ENCODE measurements at places on chromosomes 2 and 18. TPM values are rescaled to one million over a fixed set of nuclear protein-coding genes. Genes with fewer than 3 reads are reported as not detected.

GRCh38 chr2:224870341-224870740 is 154.2 kb upstream of the CCDC195 start:
- no peaks in the 10 kb centered on the region for H3K27me3 ChIP-seq
- DNase-seq, result no peak
- no peak overlapping the region for H3K4me3 ChIP-seq
- peaks cover 9% of the 10 kb centered on the region for H3K4me1 ChIP-seq
- no peak overlapping the region for H3K27ac ChIP-seq

GRCh38 chr18:58639751-58640427 is 11.0 kb upstream of the ALPK2 start:
- H3K4me1 ChIP-seq, result peaks cover 23% of the 10 kb centered on the region
- no peak overlapping the region for H3K27ac ChIP-seq
- H3K36me3 ChIP-seq, result no peaks in the 10 kb centered on the region
- H3K4me3 ChIP-seq, result no peak overlapping the region

DNA sequence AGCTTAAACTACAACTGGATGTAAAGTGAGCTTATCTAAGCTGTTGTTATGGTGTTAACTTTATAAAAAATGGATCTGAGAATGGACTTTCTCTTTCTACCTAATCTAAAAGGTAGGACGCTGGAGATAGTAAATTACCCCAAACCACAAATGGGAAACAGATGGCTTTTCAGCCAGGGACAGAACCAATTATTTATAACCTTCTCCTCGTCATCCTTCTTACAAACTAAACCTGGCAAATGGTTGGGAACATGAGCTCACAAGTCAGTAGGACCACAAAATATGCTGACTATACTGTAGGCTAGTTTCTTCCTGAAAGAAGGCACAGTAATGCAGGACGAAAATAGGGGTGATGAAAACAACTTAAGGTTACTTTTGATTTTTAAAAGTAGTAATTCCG is 32.7 kb upstream of the ZDBF2 start:
- no peak overlapping the region for H3K27ac ChIP-seq
- DNase-seq, result no peak
- peaks cover 35% of the 10 kb centered on the region for H3K27me3 ChIP-seq
- no peak overlapping the region for H3K4me3 ChIP-seq
- H3K4me1 ChIP-seq, result no peaks in the 10 kb centered on the region

Gene CDKL4
- 0.66 TPM for total RNA-seq

Gene SERPINB4
- total RNA-seq, result not detected

- no peaks in the 10 kb centered on the region for H3K36me3 ChIP-seq
- no peak overlapping the region for H3K27ac ChIP-seq
- DNase-seq, result no peak
- peaks cover 5% of the 10 kb centered on the region for H3K4me1 ChIP-seq
Measured at GRCh38 chr2:67839668-67840067, 223.1 kb downstream of the C1D start.

Gene ADRA2B
- 2.9 TPM for total RNA-seq
